A549 treated with CpdA at 1 μM for 4 hours (cell line): ENCODE measurements at places on chromosomes 1 and 21. TPM values are rescaled to one million over a fixed set of nuclear protein-coding genes. Genes with fewer than 3 reads are reported as not detected.

DYNLT5 gene
- total RNA-seq, result not detected in 5 replicates

CENPF gene
- 75.8 to 111 TPM (median 81.2 TPM) in 5 replicates for total RNA-seq

C1orf52 gene
- 18.2 to 24.3 TPM (median 20.6 TPM) in 5 replicates for total RNA-seq

IFNLR1 gene
- total RNA-seq, result 0.73 to 1.6 TPM (median 1.1 TPM) in 5 replicates

KIRREL1 gene
- total RNA-seq, result 29.3 to 41.0 TPM (median 38.6 TPM) in 5 replicates

CD1B gene
- not detected in 5 replicates for total RNA-seq

CTSE gene
- not detected in 5 replicates for total RNA-seq
